ENCODE measurements at places on chromosomes 12 and 14. TPM values are rescaled to one million over a fixed set of nuclear protein-coding genes. Genes with fewer than 3 reads are reported as not detected.

DAO gene
- total RNA-seq = not detected

HOXC10 gene
- 2.1 TPM for total RNA-seq

CIROP gene
- not detected for total RNA-seq

LHX5 gene
- 0.07 TPM for total RNA-seq

TAS2R13 gene
- not detected for total RNA-seq

PAH gene
- total RNA-seq = not detected

CYP46A1 gene
- 0.42 TPM for total RNA-seq

SLC25A21 gene
- total RNA-seq = 1.0 TPM

AGAP2 gene
- 0.13 TPM for total RNA-seq

RD3L gene
- not detected for total RNA-seq

GPR65 gene
- not detected for total RNA-seq

TAS2R46 gene
- total RNA-seq = not detected

NDUFA9 gene
- 115 TPM for total RNA-seq

FAR2 gene
- total RNA-seq = not detected

CNTN1 gene
- 55.1 TPM for total RNA-seq

CPNE8 gene
- 10.7 TPM for total RNA-seq

FICD gene
- total RNA-seq = 3.4 TPM

IFNG gene
- total RNA-seq = not detected

ARL1 gene
- total RNA-seq = 64.2 TPM

RNASE3 gene
- not detected for total RNA-seq

OR10G2 gene
- not detected for total RNA-seq

E2F7 gene
- total RNA-seq = 7.5 TPM

TRAF3 gene
- 18.5 TPM for total RNA-seq

TAS2R43 gene
- total RNA-seq = not detected

NID2 gene
- 13.8 TPM for total RNA-seq

KRT74 gene
- not detected for total RNA-seq

CLEC1B gene
- not detected for total RNA-seq

TPH2 gene
- total RNA-seq = not detected

TMEM120B gene
- 19.9 TPM for total RNA-seq
